DMS79 treated with DMSO at 0.1 percent for 48 hours (cell line): ENCODE measurements at places on chromosomes 6 and 20.

DNA sequence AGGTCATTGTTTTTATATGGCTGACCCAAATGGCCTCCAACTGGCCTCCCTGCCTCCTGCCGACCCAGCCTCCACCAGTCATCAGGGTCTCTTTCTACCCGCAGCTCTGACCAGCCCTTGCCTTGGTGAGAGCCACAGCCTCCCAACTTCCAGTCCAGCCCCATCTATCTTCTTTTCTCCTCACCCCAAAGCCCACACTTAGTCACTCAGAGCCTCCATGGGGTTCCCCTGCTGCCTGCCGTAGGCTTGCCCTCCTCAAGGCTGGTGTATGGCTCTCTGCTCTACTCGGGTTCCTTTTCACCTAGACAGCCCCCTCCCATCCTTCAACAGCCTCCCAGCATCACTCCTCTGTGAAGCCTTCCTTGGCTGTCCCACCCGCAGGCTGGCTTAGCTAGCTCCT lies 18.2 kb downstream of the TCF15 start:
- no peak for DNase-seq

- no peak for DNase-seq
Observed at GRCh38 chr6:57182017-57182432, 9.9 kb downstream of the BAG2 start.

GRCh38 chr6:137970368-137970767 lies 103.3 kb downstream of the TNFAIP3 start:
- DNase-seq: no peak

GRCh38 chr6:43976706-43977403 lies 150.4 kb downstream of the MRPL14 start:
- no peak for DNase-seq

DNA sequence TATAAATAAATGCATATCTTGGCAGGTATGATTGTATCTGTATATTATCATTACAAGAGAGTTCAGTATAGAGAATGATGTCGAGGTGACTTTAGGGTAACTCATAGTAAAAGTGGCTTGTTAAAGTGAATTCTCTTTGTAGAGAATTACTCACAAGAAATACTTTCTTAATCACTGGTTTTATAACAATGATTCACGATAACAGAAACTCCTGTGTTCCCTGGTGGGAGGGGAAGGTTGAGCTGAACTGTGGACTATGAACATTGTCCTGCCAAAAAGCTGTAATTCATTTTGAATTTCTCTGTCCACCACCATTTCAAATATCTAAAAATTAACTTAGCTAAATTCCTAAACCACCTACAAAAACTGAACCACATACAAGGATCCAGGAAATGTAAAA lies 7.7 kb downstream of the TPMT start:
- no peak for DNase-seq

- DNase-seq: no peak
Observed at GRCh38 chr6:40552941-40553340, 34.2 kb downstream of the LRFN2 start.

DNA sequence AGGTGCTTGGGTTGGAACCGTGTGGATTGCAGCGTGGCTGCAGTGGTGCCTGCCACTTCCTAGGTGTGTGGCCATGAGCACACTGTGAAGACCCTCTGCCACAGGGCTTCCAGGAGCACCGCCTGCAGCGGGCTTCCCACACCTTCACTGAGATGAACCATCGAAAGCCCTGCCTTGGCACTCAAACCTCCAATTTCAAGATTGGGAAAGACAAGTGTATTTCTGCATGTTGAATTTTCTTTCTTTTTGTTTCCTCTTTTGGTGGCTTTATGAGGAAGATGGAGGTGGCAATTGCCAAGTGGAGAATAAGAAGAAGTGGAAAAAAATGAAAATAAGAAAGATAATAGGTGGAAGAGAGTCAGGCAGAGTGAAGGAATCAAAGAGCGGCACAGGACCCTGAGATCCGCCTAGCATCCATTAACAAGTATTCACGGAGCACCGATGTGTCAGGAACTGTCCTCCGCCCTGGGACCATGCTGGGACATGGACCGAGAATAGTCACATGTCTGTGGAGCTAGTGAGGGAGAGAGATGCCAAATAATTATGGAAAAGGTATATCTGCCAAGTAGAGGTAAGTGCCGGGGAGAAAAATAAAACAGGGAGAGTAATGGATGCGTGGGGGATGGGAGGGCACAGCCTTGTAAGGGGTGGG lies 159.9 kb downstream of the BCAS1 start:
- no peak for DNase-seq

DNA sequence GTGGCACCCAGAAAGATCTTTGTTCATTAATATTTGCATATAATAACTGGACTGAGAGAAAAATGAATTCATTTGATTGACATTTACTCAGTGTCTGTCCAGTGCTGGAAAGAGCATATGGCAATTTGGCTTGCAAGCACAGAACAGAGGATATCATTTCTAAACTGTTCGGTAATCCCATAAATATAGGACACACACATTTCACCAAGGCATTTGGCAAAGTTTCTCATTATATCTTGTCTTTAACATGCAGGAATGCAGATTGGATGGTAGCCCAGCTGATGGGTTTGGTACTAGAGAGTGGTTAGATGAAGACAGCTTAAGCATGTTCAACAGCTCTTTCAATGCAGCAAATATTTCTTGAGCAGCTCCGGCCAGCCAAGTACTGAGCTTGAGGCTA lies 259.2 kb downstream of the PRKN start:
- DNase-seq: no peak

- no peak for DNase-seq
Observed at GRCh38 chr6:106522562-106523250, 106.6 kb downstream of the RTN4IP1 start.

GRCh38 chr20:57432862-57433491 lies 41.8 kb downstream of the RBM38 start:
- DNase-seq: no peak

DNA sequence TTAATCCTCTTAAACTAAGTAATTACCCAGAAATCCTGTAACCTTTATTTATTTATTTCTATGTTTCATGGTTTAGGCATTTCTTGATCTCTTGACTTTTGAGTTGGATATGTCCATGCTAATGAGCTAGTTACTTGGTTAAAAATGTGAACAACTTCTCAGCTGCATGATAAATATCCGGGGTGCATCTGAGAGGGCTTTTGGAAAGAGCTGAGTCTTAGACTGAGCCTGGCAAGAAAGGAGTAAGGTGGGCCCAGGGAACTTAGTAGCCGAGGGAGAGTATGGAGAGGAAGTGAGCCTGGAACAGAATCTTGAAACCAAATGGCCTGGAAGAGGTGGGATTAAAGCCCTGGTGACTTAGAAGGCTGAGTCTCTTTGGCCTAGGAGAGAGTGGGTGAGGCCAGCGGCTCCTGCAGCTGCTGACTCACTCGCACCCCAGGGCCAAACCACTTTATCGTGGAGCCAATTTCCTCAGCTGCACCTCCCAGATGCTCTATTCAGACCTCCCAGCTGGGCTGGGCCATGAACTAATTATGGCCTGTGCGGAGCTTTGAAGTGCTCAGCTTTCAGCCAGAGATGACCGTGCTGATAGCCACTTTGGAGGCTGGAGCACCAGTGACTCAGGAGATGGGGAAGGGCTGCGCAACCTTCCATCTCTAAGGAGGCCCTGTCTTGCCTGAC lies 19.1 kb downstream of the TGM3 start:
- DNase-seq: peak; percentile 26

- DNase-seq: no peak
Observed at GRCh38 chr6:118535176-118535844, 12.8 kb upstream of the PLN start.

- DNase-seq: no peak
Observed at GRCh38 chr6:65638047-65638831, 68.8 kb downstream of the EYS start.

GRCh38 chr6:17741507-17741906 lies 34.8 kb upstream of the NUP153 start:
- DNase-seq: no peak

DNA sequence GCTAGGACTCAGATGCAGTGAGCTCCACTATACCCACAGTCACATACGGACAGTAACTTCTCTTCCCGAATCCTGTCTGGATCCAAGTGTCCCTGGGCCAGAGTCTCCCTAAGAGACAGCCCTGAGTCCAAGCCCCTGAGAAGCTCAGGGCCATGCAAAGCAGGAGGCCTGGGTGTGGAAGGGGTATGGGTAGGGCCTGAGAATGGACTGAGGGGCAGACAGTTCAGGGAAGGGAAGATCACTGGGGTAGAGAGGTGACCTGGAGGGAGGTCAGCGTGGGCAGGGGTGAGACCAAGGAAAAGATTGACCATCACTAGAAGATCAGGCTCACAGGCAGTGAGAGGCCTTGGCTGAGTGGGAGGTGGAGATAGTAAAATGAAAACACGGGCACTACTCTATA lies 8.8 kb downstream of the RPS6KA2 start:
- no peak for DNase-seq

- peak; percentile 19 for DNase-seq
Observed at GRCh38 chr6:167826230-167826895, 348 bp upstream of the AFDN start.

DNA sequence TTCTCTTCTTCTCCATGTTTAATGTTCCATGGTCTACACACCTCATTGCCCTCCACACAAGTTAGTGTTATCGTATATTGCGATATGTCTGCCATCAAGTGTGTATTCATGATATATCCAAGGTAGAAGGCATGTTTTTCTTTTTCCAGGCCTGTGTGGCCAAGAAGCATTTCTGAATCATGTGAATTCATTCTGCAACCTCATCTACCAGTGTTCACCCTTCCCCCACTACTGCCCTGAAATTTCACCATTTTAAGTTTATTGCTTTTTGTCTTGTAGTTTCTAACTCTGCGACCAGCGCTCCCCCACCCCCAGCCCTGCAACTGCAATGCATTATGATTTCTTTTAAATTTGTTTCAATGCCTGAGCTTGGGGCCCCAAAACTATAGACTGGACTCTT lies 618.0 kb upstream of the FLRT3 start:
- no peak for DNase-seq
